Left lung (tissue), 14 donors: ENCODE measurements at places on chromosomes 7 and 10. TPM values are rescaled to one million over a fixed set of nuclear protein-coding genes. Genes with fewer than 3 reads are reported as not detected.
A peak's percentile ranks its signal among the peaks of the same experiment; 100 is the strongest.

DNA sequence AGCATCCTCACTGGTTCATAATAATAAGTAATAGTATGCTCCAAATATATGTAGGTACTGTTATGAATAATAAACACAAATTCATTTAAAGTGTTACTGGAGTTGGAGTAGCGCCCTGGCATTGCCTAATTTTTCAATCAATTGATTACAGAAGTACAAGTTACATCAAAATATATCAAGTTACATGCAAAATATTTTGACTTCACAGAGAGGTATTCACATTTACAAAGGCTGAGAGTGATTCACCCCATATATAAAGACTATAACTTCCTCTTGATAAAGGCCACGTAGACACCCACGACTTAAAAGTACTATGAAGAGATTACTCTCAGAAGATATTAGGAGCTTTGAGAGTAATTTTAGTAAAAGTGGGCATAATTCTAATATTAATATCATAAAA, 13.6 kb upstream of the COL17A1 start:
- H3K27ac ChIP-seq, result no peak overlapping the region
- no peaks in the 10 kb centered on the region for H3K36me3 ChIP-seq
- no peaks in the 10 kb centered on the region for H3K4me1 ChIP-seq
- no peaks in the 10 kb centered on the region for H3K27me3 ChIP-seq
- DNase-seq, result no peak
- H3K4me3 ChIP-seq, result no peak overlapping the region

- no peaks in the 10 kb centered on the region for H3K27me3 ChIP-seq
- H3K27ac ChIP-seq, result no peak overlapping the region
- peaks cover 7% of the 10 kb centered on the region for H3K4me1 ChIP-seq
- no peaks in the 10 kb centered on the region for H3K36me3 ChIP-seq
Observed at GRCh38 chr10:7563368-7563767, 103.4 kb downstream of the ITIH5 start.

DNA sequence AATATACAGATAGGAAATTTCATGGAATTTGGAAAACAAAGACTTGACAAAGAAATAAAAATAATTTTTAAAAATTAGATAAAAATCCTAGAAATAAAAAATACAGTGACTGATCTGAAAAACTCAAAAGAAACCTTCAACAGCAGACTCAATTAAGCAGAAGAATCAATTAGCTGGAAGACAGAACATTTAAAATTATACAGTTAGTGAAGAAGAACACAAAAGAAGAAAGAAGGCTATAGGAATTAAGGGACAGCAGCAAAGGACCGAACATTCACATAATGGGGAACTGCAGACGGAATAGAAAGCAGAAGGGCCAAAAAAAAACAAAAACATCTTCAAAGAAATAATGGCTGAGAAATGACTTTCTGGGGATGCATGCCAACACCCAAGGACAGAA, 314.5 kb downstream of the CRPPA start:
- H3K4me3 ChIP-seq, result no peak overlapping the region
- no peak overlapping the region for H3K27ac ChIP-seq
- H3K36me3 ChIP-seq, result no peaks in the 10 kb centered on the region
- no peak for DNase-seq
- no peaks in the 10 kb centered on the region for H3K4me1 ChIP-seq

GRCh38 chr10:21031232-21031795, 134.2 kb upstream of the NEBL start:
- no peak overlapping the region for H3K27ac ChIP-seq
- no peaks in the 10 kb centered on the region for H3K36me3 ChIP-seq
- H3K4me1 ChIP-seq, result no peaks in the 10 kb centered on the region
- H3K4me3 ChIP-seq, result no peak overlapping the region
- DNase-seq, result peak; percentile 26

The MALRD1 gene
- 8.1 TPM for total RNA-seq

GRCh38 chr7:4725014-4725849, 43.1 kb downstream of the FOXK1 start:
- peak overlapping the region; percentile 92 for H3K27ac ChIP-seq
- peak overlapping the region; percentile 46 for H3K4me3 ChIP-seq
- H3K27me3 ChIP-seq, result no peaks in the 10 kb centered on the region
- H3K4me1 ChIP-seq, result peaks cover 51% of the 10 kb centered on the region

DNA sequence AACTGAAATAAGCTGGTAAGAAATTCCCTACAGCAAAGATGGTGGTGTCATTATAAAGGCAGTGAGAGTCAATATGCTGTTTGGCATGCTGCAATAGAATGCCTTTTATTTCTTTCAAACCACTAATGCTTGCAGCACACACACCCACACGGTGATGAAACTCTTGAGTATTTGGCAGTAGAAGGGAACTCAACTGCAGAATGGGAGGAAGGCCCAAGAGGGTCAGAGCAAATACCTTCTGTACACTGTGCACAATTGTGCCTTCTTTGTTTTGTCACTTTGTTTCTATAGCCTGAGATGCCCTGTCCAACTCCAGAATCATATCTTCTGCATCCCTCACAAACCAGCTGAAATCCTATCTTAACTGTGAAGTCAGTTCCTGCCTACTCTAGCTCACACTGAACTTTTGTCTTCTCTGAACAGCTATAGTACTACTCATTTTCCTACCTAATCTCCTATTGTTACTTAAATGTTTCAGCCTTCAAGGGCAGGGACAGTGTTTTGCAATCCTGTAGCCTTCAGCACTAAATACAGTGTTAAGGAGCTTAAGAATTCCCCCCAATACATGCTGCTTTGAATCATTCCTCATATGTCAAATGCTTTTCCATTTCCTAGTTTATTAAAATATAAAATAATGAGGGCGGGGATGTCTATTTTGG, 22.2 kb downstream of the MMS19 start:
- DNase-seq, result no peak
- H3K36me3 ChIP-seq, result no peaks in the 10 kb centered on the region
- peaks cover 2% of the 10 kb centered on the region for H3K4me1 ChIP-seq
- peak overlapping the region; percentile 31 for H3K27ac ChIP-seq

The NDUFA5 gene
- 55.2 TPM for total RNA-seq

- peak overlapping the region; percentile 85 for H3K27ac ChIP-seq
- H3K36me3 ChIP-seq, result no peaks in the 10 kb centered on the region
- peak overlapping the region; percentile 62 for H3K4me3 ChIP-seq
- H3K4me1 ChIP-seq, result peaks cover 15% of the 10 kb centered on the region
- DNase-seq, result peak; percentile 89
Observed at GRCh38 chr10:6163364-6164270, 39.1 kb upstream of the PFKFB3 start.

- no peaks in the 10 kb centered on the region for H3K4me1 ChIP-seq
- no peaks in the 10 kb centered on the region for H3K36me3 ChIP-seq
- no peak for DNase-seq
- no peak overlapping the region for H3K27ac ChIP-seq
- no peak overlapping the region for H3K4me3 ChIP-seq
Observed at GRCh38 chr7:17444673-17445072, 146.2 kb downstream of the AHR start.

GRCh38 chr7:21948364-21948763, 2.7 kb upstream of the CDCA7L start:
- peaks cover 8% of the 10 kb centered on the region for H3K27me3 ChIP-seq
- no peaks in the 10 kb centered on the region for H3K36me3 ChIP-seq
- DNase-seq, result no peak
- H3K4me3 ChIP-seq, result no peak overlapping the region

The PNLIP gene
- not detected for total RNA-seq

The LRRC27 gene
- total RNA-seq, result 12.6 TPM

DNA sequence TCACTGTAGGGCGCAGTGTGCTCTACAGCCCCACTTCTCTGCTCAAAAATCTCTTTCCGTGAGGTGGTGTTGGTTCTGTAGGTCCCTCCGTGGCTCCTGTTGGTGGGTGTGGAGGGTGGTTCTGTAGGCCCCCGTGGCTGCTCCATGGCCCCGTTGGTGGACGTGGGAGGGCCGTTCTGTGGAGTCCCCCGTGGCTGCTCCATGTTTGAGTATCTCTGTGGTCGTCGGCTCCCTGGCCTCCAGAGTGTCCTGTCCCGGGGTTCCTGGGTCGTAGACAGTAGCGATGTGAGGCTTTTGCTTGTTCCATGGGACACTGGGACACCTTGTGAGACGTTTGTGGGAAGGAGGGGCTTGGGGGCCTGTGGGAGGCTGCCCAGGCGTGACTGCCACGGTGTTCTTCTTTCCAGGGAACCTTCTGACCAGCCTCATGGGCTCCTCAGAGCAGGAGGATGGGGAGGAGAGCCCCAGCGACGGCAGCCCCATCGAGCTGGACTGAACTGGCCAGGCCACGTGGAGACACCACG, 18.6 kb downstream of the GET4 start:
- H3K36me3 ChIP-seq, result no peaks in the 10 kb centered on the region
- H3K4me3 ChIP-seq, result no peak overlapping the region
- H3K27ac ChIP-seq, result no peak overlapping the region
- peaks cover 10% of the 10 kb centered on the region for H3K4me1 ChIP-seq
- peak; percentile 61 for DNase-seq
- no peaks in the 10 kb centered on the region for H3K27me3 ChIP-seq

GRCh38 chr7:66535414-66536329, 93.0 kb upstream of the KCTD7 start:
- no peak overlapping the region for H3K4me3 ChIP-seq
- no peaks in the 10 kb centered on the region for H3K36me3 ChIP-seq
- DNase-seq, result no peak
- no peaks in the 10 kb centered on the region for H3K27me3 ChIP-seq
- H3K4me1 ChIP-seq, result no peaks in the 10 kb centered on the region

- no peak for DNase-seq
- no peak overlapping the region for H3K4me3 ChIP-seq
- H3K27ac ChIP-seq, result peak overlapping the region; percentile 21
- H3K36me3 ChIP-seq, result no peaks in the 10 kb centered on the region
- no peaks in the 10 kb centered on the region for H3K27me3 ChIP-seq
Observed at GRCh38 chr7:16787127-16787526, 17.7 kb downstream of the AGR2 start.

- H3K27ac ChIP-seq, result no peak overlapping the region
- DNase-seq, result no peak
- peaks cover 8% of the 10 kb centered on the region for H3K27me3 ChIP-seq
- H3K4me3 ChIP-seq, result peak overlapping the region; percentile 57
- H3K4me1 ChIP-seq, result peaks cover 3% of the 10 kb centered on the region
- no peaks in the 10 kb centered on the region for H3K36me3 ChIP-seq
Observed at GRCh38 chr10:5411941-5412276, 448 bp upstream of the NET1 start.

DNA sequence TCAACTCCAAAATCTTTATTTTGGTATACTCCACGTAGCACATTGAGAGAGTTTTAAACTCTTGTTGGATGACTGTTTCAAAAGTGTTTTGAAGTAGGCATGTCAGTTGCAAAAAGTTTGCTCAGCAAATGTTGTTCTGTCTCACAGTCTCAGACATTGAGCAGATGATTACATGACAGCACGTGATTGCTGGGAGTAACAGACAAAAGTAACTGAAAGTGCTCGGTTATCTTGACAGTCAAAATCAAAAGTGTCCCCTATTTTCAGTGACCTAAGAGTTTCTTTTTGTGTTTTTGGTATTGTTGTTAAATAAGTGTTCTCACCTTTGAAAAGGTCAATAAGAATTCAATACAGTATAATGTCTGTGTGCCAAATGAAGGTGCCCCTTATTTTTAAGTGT, 84.3 kb downstream of the CFTR start:
- H3K36me3 ChIP-seq, result no peaks in the 10 kb centered on the region
- no peak overlapping the region for H3K4me3 ChIP-seq
- no peaks in the 10 kb centered on the region for H3K27me3 ChIP-seq
